ENCODE measurements at places on chromosomes 6 and 20.

DNA sequence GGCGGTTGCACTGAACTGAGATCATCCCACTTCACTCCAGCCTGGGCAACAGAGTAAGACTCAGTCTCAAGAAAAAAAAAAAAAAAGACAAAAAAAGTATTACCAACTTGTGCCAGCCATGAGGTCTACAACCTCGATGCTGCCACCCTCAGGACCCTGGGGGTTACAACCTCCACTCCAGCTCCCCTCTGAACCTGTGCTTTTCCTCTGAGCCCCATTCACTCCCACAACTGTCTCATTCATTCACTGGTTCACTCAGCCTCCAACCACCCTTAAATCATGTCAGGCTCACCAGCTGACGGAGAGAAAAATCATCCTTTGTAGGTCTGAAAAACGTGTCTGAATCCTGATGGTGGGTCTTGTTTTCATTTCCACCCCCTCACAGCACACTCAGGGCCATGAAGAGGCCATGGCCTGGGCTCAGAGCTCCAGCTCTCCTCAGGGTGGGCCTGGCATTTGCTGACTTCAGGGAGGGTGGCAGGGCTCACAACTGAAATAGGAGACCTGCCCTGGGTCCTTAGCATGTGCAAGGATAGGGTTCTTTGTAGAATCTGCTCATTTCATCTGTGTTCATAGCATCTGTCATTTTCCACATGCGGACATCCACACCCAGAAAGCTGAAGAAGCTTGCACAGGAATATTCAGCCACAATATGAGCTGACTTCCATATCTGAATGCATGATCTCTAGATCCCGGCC, 1.9 kb upstream of the ULBP1 start:
- DNase-seq, result no peak

DNA sequence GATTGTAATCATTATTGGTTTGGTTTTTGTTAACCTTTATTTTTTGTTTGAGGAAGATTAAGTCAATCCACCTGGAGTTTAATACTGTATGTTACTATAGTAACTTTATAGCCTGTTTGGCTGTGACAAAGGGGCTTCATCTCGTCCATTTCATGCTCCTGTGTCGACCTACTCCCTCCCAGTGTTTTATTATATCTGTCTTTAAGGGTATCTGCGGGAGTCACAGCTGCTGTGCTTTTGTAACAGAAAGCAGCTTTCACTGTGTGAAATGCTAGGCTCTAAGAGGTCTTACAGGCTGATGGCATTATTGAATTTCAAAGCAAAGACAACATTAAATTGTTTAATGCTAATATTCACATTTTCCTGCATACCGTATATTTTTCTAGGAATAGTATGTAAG, 698.0 kb upstream of the POU3F2 start:
- no peak for DNase-seq

- no peak for DNase-seq
Measured at GRCh38 chr6:19210849-19211590, 626.1 kb upstream of the ID4 start.

DNA sequence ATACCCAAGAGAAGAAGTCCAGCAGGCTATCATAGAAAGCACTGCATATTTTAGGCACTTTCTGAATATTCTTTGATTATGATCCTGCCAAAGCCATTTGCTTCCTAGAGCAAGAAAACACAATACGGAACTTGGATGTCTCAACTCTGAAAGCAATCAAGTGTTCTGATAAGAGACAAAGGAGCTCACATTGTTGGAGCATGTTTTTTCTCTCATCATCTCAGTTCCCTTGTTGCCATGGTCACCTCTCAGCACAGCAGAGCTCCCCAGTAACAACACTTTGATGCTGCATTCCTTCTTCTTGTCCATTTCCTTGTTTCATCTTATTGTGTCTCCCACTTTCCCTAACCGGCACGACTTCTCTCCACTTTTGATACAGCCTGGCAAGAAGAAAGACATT, 168.7 kb upstream of the FUT9 start:
- DNase-seq, result no peak

DNA sequence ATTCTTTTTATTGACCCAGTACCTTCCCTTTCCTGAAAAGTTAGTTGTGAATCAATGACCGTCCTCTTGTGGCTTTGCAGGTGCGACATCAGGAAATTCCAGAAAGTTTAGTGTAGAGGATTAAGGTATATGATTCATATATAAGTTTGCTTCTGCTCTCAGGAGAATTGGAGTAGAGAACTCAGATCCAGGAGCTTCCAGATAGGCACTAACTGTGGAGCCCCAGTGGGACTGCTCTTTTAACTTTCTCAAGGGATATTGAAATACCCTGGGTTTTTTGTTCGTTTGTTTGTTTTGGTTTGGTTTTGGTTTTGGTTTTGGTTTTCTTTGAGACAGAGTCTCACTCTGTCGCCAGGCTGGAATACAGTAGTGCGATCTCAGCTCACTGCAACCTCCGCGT, 9.5 kb downstream of the TAAR2 start:
- no peak for DNase-seq
